Femur (tissue), 1 donor: ENCODE measurements at places on chromosomes 16 and 17.

- no peak for DNase-seq
These were observed 22.0 kb upstream of the ABCA9 start for GRCh38 chr17:69082696-69083095.

- no peak for DNase-seq
These were observed 365.4 kb downstream of the CDH13 start for GRCh38 chr16:82991966-82992675.

DNA sequence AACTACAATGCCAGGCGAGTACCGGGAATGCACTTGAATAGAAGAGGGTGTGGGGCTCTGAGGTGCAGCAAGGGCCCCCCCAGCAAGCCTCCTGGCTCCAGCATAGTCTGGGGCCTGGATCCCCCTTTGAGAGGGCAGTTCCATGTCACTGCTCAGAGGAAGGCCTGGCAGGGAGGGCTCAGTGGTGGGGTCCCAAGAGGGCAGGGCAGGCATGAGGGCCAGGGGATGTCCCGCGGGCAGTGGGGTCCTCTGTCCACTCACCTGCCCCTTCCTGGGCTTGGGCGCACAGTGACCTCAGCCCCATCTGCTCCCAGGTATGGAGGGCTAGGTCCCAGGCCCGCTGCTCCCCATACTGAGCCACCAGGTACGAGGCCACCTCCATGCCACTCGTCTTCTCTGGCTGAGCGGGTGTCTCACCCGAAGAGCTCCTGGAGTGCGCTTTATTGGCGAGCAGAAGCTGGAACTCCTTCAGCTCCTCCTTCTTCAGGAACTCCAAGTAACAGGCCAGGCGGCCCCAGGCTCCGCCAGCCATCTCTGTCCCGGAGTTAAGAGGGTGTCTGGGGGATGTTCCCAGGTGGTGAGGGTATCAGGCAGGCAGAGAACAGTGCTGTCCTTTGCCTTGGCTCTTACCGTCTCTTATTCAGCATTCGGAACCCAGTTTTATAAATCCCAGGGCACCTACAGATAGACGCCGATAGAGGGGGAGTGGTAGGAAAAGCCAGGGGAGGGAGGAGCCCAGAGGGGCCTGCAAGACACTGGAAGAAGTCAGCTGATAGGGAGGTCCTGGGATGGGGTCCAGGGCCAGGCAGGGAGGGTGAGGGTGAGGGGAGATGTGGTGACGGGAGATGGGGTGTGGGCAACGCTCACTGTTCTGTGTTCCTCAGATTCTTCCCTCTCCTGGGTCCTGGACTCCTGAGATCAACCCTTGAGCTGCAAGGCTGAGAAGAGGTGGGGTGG lies 605 bp downstream of the NLRP1 start:
- peak; percentile 55 for DNase-seq

DNA sequence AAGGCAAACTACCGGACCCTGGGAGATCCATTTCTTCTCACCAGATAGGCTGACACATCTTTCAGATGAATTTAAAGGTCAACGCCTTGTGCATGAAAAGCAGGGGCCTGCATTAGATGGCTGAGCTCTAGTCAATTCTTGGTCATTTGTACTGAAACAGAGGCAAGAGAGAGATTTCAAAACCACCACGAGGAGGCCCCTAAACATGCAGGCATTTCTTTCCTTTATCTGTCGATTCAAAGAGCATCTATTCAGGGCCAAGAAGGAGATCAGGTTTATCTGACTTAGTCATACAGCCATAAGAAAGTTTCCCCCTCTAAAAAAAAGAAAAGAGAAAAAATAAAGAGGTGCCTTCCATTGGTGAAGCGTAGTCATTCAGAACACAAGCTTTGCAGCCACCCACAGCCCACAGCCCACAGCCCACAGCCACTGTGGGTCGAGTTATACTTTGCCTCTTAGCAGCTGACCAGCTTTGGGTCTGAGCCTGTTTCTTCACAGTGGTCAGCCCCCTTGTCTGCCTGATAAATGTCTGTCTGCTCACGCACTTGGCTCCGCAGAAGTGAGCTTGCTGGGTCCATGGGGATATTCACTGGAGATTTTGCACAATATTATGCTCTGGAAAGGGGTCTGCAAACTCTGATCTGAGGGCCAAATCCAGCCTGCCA lies 207.5 kb downstream of the CDH13 start:
- DNase-seq = peak; percentile 35

GRCh38 chr16:64455275-64455674 lies 666.6 kb downstream of the CDH11 start:
- DNase-seq = no peak
